ENCODE measurements at places on chromosomes 6 and 20.

DNA sequence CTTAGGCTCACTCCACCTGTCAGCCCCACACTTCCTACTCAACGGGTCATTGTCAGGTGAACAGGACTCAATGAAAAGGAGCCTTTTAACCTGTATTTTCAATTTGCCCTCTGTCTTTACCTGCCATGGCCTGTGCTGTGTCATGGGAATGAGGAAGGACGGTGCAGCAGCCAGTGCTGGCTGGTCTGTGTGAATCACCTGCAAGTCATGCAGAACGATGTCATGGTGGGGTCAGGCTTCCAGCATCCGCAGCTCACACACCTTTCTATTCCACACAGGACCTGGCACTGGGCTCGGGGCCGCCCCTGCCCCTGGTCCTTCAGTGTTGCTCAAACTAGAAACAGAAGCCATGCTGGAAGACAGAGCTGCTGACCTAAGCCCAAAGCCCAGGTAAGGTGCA, 188.7 kb upstream of the GMDS start:
- H3K4me1 ChIP-seq, result no peaks in the 10 kb centered on the region
- no peaks in the 10 kb centered on the region for H3K36me3 ChIP-seq
- no peak overlapping the region for H3K4me3 ChIP-seq
- H3K27me3 ChIP-seq, result no peaks in the 10 kb centered on the region
- no peak for DNase-seq

DNA sequence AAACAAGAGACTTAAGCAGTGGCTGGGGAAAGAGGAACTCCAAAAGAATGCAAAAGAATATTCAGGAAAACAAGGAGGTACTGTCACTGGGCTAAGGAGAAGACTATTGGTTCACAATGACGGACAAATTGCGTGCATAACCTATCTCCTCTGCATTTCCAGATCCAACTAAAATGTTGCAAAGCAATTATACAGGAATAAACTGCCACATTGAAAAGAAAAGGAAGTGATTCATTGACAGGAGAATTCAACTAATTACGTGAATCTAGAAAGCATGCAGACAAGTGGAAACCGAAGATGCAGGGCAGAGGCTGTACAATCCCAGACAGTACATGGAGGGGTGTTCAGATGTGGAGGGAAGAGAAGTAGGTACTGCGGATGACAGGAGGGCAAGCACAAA, 152.8 kb upstream of the RIPOR2 start:
- H3K27ac ChIP-seq, result no peak overlapping the region
- H3K36me3 ChIP-seq, result peaks cover 58% of the 10 kb centered on the region
- H3K4me1 ChIP-seq, result no peaks in the 10 kb centered on the region
- no peaks in the 10 kb centered on the region for H3K27me3 ChIP-seq

DNA sequence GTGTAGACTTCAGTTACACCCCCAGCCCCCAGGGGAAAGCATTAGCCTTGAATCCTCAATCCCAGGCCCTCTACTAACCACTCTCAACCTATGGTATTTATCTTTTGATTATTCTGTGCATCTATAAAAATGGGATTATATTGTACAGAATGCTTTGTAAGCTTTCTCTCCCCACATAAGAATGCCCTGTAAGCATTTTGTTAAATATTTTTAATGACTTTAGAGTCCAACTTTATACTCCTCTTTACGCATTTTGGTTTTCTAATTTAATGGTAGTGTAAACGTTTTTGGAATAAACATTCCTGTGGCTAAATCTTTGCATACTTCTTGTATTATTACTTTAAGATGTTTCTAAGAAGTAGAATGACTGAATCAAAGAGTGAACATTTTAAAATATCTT, 35.4 kb downstream of the FBXO9 start:
- no peak overlapping the region for H3K4me3 ChIP-seq
- no peaks in the 10 kb centered on the region for H3K27me3 ChIP-seq
- no peak for DNase-seq
- H3K36me3 ChIP-seq, result peaks cover 41% of the 10 kb centered on the region

DNA sequence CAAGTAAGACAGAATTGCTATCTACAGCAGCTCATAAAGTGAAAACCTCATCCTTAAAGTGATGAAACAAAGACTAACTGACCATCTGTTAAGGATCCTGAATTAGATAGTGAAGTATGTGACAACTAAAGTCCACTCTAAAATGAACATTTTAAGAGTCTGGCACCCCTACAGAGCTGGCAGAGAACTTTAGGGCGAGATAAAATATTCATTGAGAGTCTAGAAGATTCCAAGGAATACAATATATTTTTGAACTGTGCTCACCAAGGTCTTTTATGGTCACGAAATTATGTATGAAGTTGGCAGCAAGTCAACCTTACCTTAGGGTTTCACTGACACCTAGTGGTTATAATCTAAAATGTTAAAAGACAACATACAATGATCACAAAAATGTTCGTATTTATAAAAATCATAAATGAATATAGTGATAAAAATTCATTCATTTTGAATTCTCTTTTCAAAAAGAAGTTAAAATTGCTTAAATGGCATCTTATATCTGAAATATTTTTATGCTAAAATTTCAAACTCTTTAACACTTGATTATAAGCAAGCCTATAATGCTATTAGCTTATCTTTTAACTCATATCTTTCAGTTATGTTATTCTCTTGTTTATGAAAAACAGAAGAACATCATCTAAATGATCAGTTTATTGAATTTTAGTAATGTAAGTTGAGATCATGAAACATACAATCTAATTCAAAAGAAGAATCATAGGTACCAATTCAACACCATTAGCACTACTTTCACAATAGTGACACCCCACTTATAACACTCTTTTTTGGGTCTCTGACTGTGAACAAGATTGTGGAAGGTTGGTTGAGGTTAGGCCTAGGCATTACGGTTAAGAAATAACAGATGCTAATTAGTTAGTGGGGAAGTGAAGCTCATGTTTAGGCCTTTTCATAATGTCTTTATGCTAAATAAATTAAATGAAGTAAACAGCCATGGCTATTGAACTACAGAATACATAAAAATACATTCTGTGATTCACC, 27.5 kb downstream of the RSPH3 start:
- H3K4me1 ChIP-seq, result no peaks in the 10 kb centered on the region
- no peak overlapping the region for H3K27ac ChIP-seq
- DNase-seq, result no peak

DNA sequence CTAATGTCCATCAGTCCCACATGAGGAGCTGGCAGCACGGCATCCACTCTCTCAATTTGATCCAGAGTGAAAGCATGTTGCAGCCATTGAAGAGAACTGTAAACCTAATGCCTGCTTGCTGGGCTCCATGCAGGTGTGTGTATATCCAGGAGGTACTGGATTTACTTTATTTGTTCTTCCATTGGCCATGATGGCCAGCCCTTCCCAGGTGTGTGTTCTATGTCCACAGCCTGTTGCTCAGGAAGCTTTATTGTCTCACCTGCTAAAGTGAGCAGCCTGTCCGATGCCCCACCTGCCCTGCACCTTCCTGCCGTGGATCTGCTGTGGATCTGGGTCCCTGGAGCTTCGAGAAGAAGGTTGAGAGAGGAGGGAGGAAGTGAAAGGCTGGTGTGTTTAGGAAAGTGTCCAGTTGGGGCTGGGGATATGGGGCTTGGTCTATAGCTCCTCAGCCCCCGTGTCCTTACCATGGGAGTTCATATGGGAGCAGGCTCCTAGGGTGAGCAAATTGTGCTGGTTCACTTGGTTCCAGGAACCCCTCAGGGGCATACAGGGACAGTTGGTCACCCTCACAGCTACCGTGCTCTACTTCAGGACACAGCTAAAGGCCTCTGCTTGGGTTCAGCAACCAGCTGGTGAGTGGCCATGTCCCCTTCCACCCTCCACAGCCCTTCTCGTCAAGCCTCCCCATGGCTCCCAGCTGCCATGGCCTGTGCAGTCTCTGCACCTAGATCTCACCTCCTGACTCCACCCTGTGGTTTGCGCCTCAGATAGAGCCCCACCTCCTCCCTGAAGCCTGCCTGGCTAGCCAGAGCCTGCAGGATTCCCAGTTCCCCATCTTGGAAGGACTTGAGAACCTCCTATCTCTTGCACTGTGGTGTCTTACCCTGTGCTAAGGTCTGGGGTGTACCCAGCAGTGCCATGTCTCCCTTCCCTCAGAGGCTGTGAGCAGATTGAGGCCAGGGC, 12.7 kb downstream of the TREML2 start:
- H3K4me1 ChIP-seq, result no peaks in the 10 kb centered on the region
- no peak overlapping the region for H3K27ac ChIP-seq
- DNase-seq, result no peak

GRCh38 chr6:132673376-132674094, 14.6 kb upstream of the TAAR1 start:
- no peak for DNase-seq
- H3K4me1 ChIP-seq, result no peaks in the 10 kb centered on the region
- no peaks in the 10 kb centered on the region for H3K27me3 ChIP-seq
- no peak overlapping the region for H3K4me3 ChIP-seq
- no peak overlapping the region for H3K27ac ChIP-seq

DNA sequence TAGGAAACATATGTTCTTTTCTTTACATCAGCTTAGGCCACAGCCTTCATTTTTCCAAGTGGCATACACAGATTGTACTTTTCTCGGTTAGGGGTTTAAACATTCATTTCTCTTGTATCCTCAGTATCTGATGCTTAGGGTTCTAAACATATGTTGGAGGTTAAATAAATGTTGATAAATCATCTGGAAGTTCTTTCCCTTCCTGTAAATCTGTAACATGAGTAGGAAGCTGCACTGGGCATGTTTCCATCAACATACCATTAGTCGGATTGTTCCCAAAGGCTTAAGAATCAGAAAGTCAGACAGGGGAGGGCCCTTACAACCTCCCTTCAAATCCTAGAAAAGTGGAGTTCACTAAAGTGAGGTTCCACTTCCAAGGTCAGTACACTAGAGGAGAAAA, 54.8 kb upstream of the BCLAF1 start:
- H3K4me1 ChIP-seq, result no peaks in the 10 kb centered on the region
- no peak for DNase-seq
- H3K27me3 ChIP-seq, result no peaks in the 10 kb centered on the region
- H3K27ac ChIP-seq, result no peak overlapping the region

DNA sequence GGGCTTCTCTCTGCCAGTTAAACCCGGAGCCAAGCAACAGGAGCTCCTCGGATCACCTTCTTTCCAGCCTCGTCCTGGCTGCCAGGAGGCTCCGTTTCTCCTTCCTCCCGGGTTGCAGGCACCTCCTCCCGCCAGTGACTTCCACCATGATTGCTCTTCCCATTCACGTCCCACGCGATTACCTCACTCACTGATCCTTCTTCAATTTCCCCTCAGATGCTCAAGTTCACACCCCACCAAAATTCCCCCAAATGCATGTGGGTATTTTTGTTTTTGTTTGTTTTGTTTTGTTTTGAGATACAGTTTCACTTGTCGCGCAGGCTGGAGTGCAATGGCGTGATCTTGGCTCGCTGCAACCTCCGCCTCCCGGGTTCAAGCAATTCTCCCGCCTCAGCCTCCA, 25.1 kb downstream of the KCNQ2 start:
- no peak overlapping the region for H3K4me3 ChIP-seq
- no peak for DNase-seq
- no peak overlapping the region for H3K27ac ChIP-seq
- H3K36me3 ChIP-seq, result no peaks in the 10 kb centered on the region

DNA sequence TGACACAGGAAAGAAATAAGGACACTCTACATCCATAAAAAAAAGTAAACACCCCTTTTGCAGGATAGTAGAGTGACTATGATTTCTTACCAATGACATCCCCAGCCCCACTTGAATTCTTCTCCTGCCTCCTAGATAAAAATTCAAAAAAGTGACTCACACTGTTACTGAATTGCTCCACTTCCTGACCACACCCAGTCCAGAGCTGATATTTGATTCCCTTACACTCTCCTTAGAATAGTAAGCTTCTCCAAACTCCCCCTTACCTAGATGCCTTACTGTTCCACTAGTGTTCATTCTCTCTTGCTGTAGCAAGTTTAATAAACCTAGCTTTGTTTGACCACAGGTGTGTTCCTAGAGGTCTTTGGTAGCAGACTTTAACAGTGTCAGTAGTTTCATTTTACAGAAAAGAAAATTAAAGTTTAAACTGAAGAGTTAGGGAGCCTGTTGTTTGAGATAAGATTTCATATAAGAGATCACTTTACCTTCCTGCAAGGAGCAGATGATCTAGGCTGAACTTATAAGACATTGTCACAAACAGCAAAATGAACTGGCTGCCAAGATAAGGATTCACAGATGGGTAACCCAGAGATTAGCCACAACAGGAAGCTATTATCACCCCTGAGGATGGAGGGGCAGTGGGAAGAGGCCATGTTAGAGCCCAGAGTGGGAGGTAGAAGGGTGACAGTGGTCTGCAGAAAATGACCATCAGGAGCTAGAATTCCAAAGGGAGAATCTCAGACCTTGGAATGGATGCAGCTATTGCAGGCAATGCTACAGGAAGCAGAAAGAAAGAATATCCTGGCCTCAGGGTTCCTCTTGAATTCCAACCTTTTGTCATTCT, 28.4 kb upstream of the BTN3A2 start:
- H3K36me3 ChIP-seq, result no peaks in the 10 kb centered on the region
- no peak for DNase-seq
- peaks cover 12% of the 10 kb centered on the region for H3K27me3 ChIP-seq
- H3K4me3 ChIP-seq, result no peak overlapping the region

DNA sequence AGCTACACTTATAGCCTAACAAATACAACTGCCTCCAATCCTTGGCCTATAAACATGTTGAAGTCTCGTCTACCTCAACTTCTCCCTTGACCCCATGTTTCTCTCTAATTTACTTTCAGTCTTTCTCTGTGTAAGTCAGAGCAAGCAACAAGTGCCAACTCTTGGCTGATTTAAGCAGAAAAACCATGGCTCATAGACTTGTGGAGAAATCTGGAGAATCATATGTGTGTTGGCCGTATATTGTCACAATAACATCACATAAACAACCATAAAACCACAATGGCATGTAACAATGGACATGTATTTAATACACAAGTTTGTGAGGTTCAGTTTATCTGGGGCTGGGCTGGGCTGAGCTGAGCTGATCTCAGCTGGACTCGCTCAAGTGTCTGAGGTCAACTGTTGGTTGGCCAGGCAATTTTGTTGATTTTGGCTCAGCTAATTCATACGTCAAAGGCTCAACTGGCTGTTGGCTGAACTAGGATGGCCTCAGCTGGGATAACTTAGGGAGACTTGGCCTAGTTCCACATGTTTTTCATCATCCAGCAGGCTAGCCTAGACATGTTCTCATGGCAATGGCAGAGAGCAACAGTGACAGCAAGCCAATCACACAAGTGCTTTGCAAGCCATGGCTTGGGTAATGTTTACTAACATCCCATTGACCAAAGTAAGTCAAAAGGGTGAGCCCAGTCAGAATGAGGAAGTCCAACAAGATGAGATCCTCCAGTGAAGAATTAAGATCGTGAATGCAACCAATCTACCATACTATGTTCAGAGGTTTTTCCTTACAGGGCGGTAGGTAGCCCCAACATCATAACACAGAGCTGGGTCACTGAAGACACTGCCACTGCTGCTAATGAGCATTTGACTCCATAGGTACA, 12.9 kb upstream of the TBC1D22B start:
- H3K27ac ChIP-seq, result peak overlapping the region; percentile 93
- H3K36me3 ChIP-seq, result no peaks in the 10 kb centered on the region
- peaks cover 9% of the 10 kb centered on the region for H3K4me1 ChIP-seq
- H3K27me3 ChIP-seq, result no peaks in the 10 kb centered on the region

- H3K27me3 ChIP-seq, result no peaks in the 10 kb centered on the region
- no peak overlapping the region for H3K27ac ChIP-seq
- H3K4me3 ChIP-seq, result no peak overlapping the region
- no peaks in the 10 kb centered on the region for H3K4me1 ChIP-seq
Measured at GRCh38 chr6:51339728-51340127, 521.1 kb downstream of the TFAP2B start.

- H3K4me3 ChIP-seq, result peak overlapping the region; percentile 43
- no peak for DNase-seq
- H3K27ac ChIP-seq, result no peak overlapping the region
- no peaks in the 10 kb centered on the region for H3K27me3 ChIP-seq
- H3K4me1 ChIP-seq, result peaks cover 19% of the 10 kb centered on the region
- no peaks in the 10 kb centered on the region for H3K36me3 ChIP-seq
Measured at GRCh38 chr6:168638468-168639271, 197.7 kb downstream of the SMOC2 start.
